ENCODE measurements at places on chromosomes 16 and 17.

DNA sequence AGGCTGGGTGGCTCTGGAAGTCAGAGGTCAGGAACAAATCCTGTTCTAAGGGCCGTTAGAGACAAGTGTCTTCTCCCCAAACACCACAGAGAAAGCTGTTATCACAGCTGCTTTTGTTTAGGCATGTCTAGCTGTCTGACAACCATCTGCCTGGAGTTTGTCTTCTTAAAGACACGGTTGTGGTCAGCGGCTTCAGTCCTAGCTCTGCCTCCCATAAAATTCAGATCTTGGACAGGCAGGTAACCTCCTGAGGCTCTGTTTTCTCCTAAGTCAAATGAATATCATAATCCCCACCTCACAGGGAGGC is 2.3 kb upstream of the ITGA3 start:
- no peak for DNase-seq

- DNase-seq: no peak
These were observed 341.3 kb upstream of the SOX9 start for GRCh38 chr17:71779482-71779881.

DNA sequence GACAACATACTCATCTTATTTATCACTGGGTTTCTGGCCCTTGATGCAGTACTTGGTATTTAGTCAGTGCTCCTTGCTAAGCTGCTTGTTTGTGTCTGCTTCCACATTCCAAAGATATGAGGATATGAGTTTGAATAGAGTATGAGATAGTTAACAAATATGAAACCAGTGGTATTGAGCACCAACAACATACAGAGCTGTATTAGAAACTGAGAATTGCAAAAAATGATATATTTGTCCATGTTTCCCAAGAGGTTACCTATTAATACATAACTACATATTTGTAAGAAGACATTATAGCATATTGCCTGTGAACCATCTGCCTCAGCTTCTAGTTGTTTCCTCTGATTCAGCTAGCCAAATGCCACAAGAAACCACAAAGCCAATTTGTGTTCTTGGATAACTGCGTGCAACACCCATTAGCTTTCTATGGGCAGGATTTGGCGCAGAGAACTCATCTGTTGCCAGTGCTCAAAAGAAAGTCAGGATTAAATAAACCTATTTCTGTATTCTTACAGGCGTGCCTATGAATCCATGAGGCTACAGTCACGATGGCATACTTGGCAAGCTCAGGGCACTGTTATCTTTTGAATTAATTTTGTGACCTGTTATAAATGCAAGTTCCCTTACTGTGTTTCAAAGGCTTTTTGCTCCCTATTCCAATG is 194.4 kb downstream of the MAP2K6 start:
- no peak for DNase-seq

- no peak for DNase-seq
These were observed 12.7 kb downstream of the LITAFD start for GRCh38 chr16:8894736-8895334.

DNA sequence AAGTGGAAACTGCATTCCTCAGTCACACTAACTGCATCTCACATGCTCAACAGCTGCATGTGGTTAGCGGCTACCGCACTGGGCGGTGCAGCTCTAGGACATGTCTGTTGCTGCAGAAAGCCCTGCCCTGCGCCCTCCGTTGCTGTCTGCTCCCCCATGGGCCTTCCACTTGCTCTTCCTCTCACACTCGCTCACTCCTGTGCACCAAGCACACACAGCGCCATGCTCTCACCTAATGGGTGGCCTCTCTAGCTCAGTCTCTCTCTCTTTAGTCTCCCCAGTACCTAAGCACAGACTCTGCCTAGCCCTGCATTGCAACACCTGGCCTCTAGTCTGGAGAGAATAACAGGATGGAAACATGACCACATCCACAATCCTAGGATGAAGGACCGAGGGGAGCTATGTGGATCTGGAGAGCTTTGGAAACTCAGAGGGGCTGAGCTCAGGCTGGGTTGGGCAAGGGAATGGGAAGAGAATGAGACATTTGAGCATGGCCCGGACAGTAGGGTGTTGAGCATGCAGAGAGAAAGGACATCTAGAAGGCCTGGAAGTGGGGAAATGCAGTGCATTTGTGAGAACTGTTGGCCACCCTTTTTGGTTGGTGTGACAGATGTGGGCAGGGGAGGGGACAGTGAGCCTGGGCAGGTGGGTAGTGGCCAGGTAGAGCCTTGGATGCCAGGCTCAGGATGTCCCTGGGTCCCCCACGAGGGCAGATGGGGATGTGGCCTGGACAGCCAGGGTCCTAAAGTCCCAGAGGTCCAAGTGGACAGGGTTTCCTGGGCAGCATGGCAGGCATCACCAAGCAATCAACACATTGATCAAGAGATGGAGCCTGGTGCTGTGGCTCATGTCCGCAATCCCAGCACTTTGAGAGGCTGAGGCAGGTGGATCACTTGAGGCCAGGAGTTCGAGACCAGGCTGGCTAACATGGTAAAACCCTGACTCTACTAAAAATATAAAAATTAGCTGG is 16.1 kb downstream of the SGCA start:
- no peak for DNase-seq

DNA sequence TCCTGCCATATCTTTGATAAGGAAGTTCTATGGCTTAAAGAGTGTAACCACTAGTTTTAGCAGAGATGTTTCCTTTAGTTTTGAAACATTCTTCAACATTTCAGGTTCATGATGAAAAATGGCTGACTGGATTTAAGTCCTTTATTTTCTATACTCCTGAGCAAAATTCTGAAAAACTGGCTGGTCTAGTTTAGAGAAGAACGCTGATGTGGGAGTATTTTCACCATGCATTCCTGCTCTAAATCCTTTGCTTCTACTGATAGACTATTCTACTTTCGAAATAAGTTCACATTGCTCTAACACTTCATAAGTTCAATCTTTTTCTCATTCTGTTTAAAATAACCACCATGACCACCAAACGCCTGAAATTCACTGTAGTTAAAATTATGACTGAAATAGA is 281.9 kb downstream of the FTO start:
- no peak for DNase-seq

DNA sequence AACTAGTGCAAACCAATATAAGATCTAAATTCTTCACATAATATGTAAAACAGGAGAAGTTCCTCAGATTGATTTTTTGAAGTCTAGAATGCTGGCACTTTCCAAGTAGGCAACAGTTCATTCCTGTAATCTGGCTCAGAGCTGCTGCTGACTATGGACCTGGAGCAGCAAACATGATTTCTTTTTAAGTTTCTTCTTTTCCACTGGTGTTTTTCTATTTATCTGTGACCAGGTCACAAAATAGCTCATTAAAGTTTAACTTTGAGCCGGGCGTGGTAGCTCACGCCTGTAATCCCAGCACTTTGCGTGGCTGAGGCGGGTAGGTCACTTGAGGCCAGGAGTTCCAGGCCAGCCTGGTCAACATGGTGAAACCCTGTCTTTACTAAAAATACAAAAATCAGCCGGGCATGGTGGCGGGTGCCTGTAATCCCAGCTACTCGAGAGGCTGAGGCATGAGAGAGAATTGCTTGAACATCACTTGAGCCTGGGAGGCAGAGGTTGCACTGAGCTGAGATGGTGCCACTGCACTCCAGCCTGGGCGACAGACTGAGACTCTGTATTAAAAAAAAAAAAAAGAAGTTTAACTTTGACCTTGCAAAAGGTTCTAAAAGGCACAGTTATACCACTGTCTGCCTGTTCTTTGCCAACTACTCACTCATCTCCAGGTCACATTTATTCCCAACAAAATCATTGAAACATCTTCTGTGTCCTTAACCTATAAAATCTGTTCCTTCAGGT is 29.4 kb upstream of the SLC13A2 start:
- DNase-seq: no peak

DNA sequence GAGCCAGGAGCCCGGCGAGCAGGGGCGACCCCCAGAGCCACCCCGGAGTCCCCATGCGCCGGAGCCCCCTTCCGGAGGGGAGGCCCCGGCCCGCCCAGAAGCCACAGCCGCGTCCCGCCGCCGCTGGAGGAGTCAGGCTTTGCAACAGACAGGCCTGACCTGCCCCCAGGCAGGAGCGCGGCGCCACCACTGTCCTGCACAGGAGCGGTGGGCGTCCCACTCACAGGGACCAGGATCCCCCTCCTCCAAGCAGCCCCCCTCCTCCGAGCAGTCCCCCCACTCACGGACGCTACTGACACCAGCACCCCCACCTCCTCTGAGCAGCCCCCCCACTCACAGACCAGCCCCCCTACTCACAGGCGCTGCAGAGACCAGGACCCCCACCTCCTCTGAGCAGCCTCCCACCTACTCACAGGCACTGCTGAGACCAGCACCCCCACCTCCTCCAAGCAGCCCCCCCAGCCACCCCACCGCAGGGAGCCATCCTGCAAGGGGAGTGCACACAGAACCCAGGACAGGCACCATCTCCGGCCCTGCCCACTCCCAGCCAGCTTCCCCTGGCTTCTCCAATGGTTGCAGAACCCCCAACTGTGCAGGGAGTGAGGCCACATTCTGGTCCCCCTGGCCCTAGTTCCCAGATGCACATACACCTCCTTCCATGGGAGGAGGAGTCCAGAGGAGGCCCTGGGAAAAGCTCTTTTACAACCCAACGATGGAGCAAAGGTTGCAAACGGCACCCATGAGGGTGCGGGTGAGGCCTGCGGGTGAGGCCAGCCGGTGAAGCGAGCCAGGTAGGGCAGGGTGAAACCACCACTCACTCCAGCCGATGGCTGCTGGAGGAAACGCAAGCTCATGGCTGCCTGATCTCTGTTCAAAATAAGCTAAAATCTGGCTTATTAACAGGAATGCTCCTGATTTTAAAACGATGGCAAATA is 69.9 kb downstream of the ABR start:
- no peak for DNase-seq

GRCh38 chr17:75102385-75102821 is 7.4 kb upstream of the ARMC7 start:
- no peak for DNase-seq

- DNase-seq: no peak
These were observed 5.3 kb upstream of the POLR3E start for GRCh38 chr16:22291860-22292318.

- no peak for DNase-seq
These were observed 518 bp downstream of the MT1E start for GRCh38 chr16:56625943-56626654.

DNA sequence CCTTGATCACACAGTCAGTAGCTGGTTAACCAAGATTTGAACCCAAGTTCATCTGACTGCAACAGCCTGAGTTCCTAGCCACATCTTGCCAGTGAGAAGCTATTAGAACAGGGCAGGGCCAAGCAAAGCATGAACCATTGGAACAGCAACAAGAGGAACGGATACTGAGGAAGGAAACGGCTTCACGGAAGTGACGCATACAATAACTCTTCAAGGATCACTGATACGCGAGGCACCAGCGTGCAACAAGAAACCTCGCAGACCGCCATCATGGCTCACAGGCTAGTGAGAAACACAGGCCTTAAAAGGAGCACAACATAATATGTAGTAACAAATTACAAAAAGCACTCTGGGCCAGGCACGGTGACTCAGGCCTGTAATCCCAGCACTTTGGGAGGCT is 114.9 kb downstream of the CDYL2 start:
- no peak for DNase-seq

GRCh38 chr17:34171245-34171818 is 83.8 kb upstream of the CCL2 start:
- peak; percentile 19 for DNase-seq

DNA sequence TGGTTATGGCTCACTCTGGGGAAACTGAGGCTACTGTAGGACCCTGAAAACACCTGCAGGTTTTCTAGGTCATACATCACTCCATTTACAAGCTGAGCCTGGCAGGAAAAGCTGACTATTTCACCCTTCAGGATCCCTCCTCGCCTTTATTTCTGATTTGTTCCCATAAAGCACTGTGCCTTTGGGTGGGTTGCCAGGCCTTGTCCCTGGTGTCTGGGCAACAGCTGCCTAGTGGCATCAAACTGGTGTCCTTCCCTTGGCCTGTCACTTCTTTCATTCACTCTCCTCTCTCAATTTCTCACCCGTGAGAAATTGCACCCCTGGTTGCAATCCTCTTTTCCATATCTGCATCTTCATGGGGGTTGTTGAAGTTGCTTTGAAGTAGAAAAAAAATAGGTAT is 1.6 kb downstream of the MYL4 start:
- no peak for DNase-seq

GRCh38 chr17:41580687-41581365 is 5.9 kb downstream of the KRT14 start:
- no peak for DNase-seq

- no peak for DNase-seq
These were observed 31.2 kb upstream of the CAPN15 start for GRCh38 chr16:496097-496886.

DNA sequence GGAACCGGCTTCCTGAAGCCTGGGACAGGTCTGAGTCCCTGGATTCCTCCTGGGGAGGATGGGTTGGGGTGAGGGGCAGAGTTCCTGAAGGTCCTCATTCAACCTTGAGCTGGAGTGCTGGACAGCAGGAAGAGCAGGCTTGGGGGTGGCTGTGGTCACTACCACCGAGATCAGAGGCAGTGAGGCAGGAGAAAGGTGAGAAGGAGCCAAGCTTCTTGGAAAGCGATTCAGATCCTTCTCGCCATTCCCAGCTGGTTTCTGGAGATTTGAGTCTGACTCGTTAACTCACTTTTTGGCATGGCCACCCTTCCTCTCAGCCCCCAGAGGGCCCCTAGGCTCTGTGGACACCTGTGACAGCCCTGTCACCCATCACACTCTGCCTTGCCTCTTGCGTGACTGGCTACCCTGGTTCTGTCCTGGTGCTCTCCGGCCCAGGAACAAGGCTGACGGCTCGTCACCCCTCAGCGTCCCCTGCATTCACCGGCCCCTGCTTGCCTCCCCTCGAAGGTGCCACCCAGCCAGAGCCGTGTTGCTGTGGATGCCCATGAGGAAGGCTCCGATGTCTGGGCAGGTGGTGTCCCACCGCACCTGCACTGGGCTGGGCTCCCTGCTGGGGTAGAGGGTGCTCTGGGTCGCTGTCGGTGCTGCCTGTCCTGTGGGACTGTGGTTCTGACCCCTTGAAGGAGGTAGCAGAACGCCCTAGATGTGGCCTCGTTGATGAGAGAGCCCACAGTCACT is 9.7 kb upstream of the TIMP2 start:
- DNase-seq: no peak

- DNase-seq: no peak
These were observed 193.4 kb upstream of the GSE1 start for GRCh38 chr16:85419503-85420408.

GRCh38 chr16:62363501-62363900 is 327.3 kb upstream of the CDH8 start:
- no peak for DNase-seq

DNA sequence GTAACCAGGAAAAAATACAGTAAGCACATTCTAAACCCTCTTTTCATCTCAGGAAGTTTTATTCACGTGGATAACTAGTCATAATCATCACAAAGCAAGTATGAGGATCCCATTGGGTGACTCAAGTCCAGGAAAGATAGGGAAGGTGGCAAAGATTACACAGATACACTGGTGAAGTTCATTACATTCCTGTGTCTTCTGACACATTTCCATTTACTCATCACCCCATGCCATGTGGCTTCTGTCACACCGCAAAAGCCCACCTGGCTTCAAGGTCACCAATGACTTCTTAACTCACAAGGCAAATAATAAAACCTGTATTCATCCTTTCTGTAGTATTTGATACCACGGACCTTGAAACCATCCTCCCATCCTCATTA is 17.0 kb downstream of the HS3ST3A1 start:
- no peak for DNase-seq

- DNase-seq: no peak
These were observed 52.6 kb upstream of the ACSF3 start for GRCh38 chr16:89040861-89041570.

GRCh38 chr17:77444984-77445759 is 304.4 kb downstream of the SEC14L1 start:
- DNase-seq: peak; percentile 55
